Mammary microvascular endothelial cell (primary cell): ENCODE measurements at places on chromosomes 7 and 10. TPM values are rescaled to one million over a fixed set of nuclear protein-coding genes. Genes with fewer than 3 reads are reported as not detected.

The AP1S1 gene
- total RNA-seq: 195 and 198 TPM in 2 replicates

The EGFR gene
- total RNA-seq: 3.1 and 3.5 TPM in 2 replicates

The NPFFR1 gene
- not detected in 2 replicates for total RNA-seq

The JCAD gene
- 24.7 and 27.5 TPM in 2 replicates for total RNA-seq

The GPR15LG gene
- not detected in 2 replicates for total RNA-seq

The OR2A1 gene
- total RNA-seq: not detected in 2 replicates

The HMX2 gene
- total RNA-seq: not detected in 2 replicates

The ZNF727 gene
- 0.07 TPM in 1 of 2 replicates, not detected in the other for total RNA-seq

The LRRC61 gene
- total RNA-seq: 0.98 and 1.00 TPM in 2 replicates

The GDF2 gene
- not detected in 2 replicates for total RNA-seq

The CAMK2B gene
- total RNA-seq: 0.20 and 0.69 TPM in 2 replicates

The KAZALD1 gene
- total RNA-seq: 0.20 and 0.40 TPM in 2 replicates

The ZNF853 gene
- total RNA-seq: 0.07 and 0.10 TPM in 2 replicates

The PTPRN2 gene
- total RNA-seq: 12.1 and 14.3 TPM in 2 replicates

The PDCD11 gene
- total RNA-seq: 33.1 and 34.8 TPM in 2 replicates

The FRMD4A gene
- total RNA-seq: 66.2 and 75.3 TPM in 2 replicates

The PILRA gene
- total RNA-seq: not detected in 2 replicates

The DIP2C gene
- total RNA-seq: 4.9 and 6.2 TPM in 2 replicates

The SPDYE11 gene
- not detected in 2 replicates for total RNA-seq

The SHH gene
- 0.20 and 0.33 TPM in 2 replicates for total RNA-seq

The CCL24 gene
- not detected in 2 replicates for total RNA-seq

The CPN1 gene
- total RNA-seq: not detected in 2 replicates

The NUTM2A gene
- total RNA-seq: 0.79 and 0.93 TPM in 2 replicates

The PNLIPRP2 gene
- total RNA-seq: not detected in 2 replicates

The CNOT4 gene
- total RNA-seq: 7.3 and 7.8 TPM in 2 replicates

The MAT1A gene
- total RNA-seq: not detected in 2 replicates

The NPY gene
- not detected in 2 replicates for total RNA-seq

The ABCB4 gene
- total RNA-seq: 2.1 TPM in 2 replicates

The CALCR gene
- total RNA-seq: not detected in 2 replicates

The SPDYE2 gene
- not detected in 2 replicates for total RNA-seq

The HYAL4 gene
- total RNA-seq: 0.49 TPM in 1 of 2 replicates, not detected in the other

The CRHR2 gene
- total RNA-seq: not detected in 2 replicates

The STAM gene
- 17.7 and 21.5 TPM in 2 replicates for total RNA-seq

The TRPV5 gene
- not detected in 2 replicates for total RNA-seq

The TES gene
- total RNA-seq: 76.0 and 93.7 TPM in 2 replicates

The CHST15 gene
- 14.1 and 15.8 TPM in 2 replicates for total RNA-seq

The PNLIPRP1 gene
- total RNA-seq: not detected in 2 replicates

The SORCS1 gene
- total RNA-seq: not detected in 2 replicates

The FIS1 gene
- total RNA-seq: 217 and 271 TPM in 2 replicates

The COL17A1 gene
- total RNA-seq: 3.3 and 4.6 TPM in 2 replicates

The RELN gene
- total RNA-seq: 25.9 and 27.9 TPM in 2 replicates

The MICALL2 gene
- 20.2 and 24.1 TPM in 2 replicates for total RNA-seq

The ERVW-1 gene
- total RNA-seq: not detected in 2 replicates

The WNT2 gene
- not detected in 2 replicates for total RNA-seq

The CAMK1D gene
- 1.3 and 1.4 TPM in 2 replicates for total RNA-seq

The USP6NL gene
- 12.9 and 13.4 TPM in 2 replicates for total RNA-seq

The ZSCAN25 gene
- 6.7 and 16.0 TPM in 2 replicates for total RNA-seq

The CUX1 gene
- 19.1 and 24.6 TPM in 2 replicates for total RNA-seq

The CFAP70 gene
- 0.05 and 0.13 TPM in 2 replicates for total RNA-seq

The MRPS24 gene
- 130 and 146 TPM in 2 replicates for total RNA-seq

The SMNDC1 gene
- 5.1 and 6.6 TPM in 2 replicates for total RNA-seq

The LRRD1 gene
- total RNA-seq: 0.07 TPM in 1 of 2 replicates, not detected in the other

The AKR1C8 gene
- total RNA-seq: not detected in 2 replicates

The RNLS gene
- total RNA-seq: 1.4 and 2.9 TPM in 2 replicates

The LBX1 gene
- not detected in 2 replicates for total RNA-seq

The PON3 gene
- not detected in 2 replicates for total RNA-seq

The NAT16 gene
- not detected in 2 replicates for total RNA-seq

The GHRHR gene
- not detected in 2 replicates for total RNA-seq
